Osteocyte (in vitro differentiated cells): ENCODE measurements at places on chromosomes 7 and 10.

- peaks cover 38% of the 10 kb centered on the region for H3K36me3 ChIP-seq
- H3K27me3 ChIP-seq: no peaks in the 10 kb centered on the region
- H3K4me1 ChIP-seq: peaks cover 49% of the 10 kb centered on the region
- no peak for DNase-seq
- peak overlapping the region; percentile 54 for H3K27ac ChIP-seq
Observed at GRCh38 chr10:3099291-3100092, 32.1 kb downstream of the PFKP start.

DNA sequence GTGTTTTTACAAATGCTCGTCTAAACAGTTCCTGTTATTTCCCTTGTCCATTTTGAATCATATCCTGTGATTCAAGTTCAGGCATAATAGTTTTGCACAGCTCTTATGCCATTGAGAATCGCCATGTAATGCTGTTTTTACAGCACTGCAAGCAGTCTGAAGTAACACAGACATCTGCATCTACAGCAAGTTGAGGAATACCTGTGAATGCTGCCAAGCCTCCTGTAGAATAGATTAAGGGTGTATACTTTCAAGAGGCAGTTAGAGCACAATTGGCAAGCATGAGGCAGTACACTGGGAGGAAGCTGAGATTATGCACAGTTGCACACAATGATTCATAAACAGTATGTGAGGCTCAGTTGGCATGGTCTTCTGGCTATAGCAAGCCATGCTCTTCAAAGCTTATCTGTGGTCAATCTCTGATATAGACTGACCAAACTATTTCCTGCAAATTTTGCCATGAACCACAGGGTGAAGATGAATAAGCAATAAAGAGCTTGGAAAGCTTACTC is 121.9 kb upstream of the AKR1E2 start:
- no peaks in the 10 kb centered on the region for H3K27me3 ChIP-seq
- no peak for DNase-seq
- H3K27ac ChIP-seq: no peak overlapping the region

- peak within 1 kb of the TSS; percentile 93 for H3K27ac ChIP-seq
- H3K27me3 ChIP-seq: no peaks in the 10 kb centered on the region
- peak; percentile 98 for DNase-seq
- H3K36me3 ChIP-seq: peaks cover 41% of the 10 kb centered on the region
- H3K4me3 ChIP-seq: peak within 1 kb of the TSS; percentile 94
- H3K4me1 ChIP-seq: peaks cover 52% of the 10 kb centered on the region
Observed at GRCh38 chr10:73246646-73247508, at the start of gene DNAJC9. TSS of gene DNAJC9 (minus strand) at chr10:73247255. CDS start at chr10:73247189, 66 bp downstream.

GRCh38 chr7:104964626-104965236 is 49.3 kb upstream of the KMT2E start:
- H3K27ac ChIP-seq: peak overlapping the region; percentile 25
- DNase-seq: no peak
- H3K4me1 ChIP-seq: peaks cover 19% of the 10 kb centered on the region
- no peak overlapping the region for H3K4me3 ChIP-seq
- no peaks in the 10 kb centered on the region for H3K27me3 ChIP-seq

DNA sequence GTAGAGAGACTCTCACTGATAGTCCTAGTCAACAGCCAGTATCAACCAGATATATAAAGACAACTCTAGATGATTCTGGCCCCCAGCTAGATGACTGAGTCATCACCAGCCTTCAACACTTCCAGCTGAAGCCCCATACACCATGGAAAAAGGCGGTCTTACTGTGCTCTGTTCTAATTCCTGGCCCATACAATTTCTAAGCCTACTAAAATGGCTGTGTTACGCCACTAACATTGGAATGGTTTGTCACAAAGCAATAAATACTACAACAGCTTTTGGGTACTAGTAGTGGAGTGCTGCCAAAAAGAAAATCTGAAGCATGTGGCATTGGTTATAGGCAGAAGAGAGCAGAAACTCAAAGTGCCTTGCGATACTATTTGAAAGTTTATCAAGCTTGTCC is 13.0 kb upstream of the TES start:
- H3K27me3 ChIP-seq: no peaks in the 10 kb centered on the region
- no peaks in the 10 kb centered on the region for H3K36me3 ChIP-seq
- no peak for DNase-seq
- peaks cover 67% of the 10 kb centered on the region for H3K4me1 ChIP-seq
- H3K4me3 ChIP-seq: no peak overlapping the region

- peaks cover 29% of the 10 kb centered on the region for H3K27me3 ChIP-seq
- no peak for DNase-seq
- H3K4me1 ChIP-seq: no peaks in the 10 kb centered on the region
- no peak overlapping the region for H3K4me3 ChIP-seq
Observed at GRCh38 chr7:93476491-93477344, 97.8 kb downstream of the CALCR start.

DNA sequence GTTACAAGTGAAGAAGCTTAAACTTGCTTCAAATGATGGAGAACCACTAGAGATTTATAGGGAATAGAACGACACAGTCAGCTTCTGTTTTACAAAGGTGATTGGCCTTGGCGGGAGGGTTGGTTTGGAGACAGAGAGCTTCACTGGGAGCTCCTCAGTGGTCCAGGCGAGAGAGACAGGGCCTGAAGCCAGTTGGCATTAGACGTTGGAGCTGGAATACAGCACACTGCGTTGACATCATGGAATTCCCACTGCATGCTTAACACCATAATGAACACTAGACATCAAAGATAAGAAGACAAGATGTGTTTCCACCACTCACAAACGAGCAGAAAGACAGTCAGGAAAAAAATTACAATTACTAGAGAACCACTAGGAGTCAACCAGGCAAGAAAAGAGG is 67.8 kb downstream of the TBXAS1 start:
- no peak for DNase-seq
- H3K36me3 ChIP-seq: no peaks in the 10 kb centered on the region
- H3K27ac ChIP-seq: no peak overlapping the region
- peaks cover 6% of the 10 kb centered on the region for H3K27me3 ChIP-seq
- no peak overlapping the region for H3K4me3 ChIP-seq

- H3K4me1 ChIP-seq: peaks cover 10% of the 10 kb centered on the region
- no peak for DNase-seq
- H3K36me3 ChIP-seq: no peaks in the 10 kb centered on the region
- no peak overlapping the region for H3K4me3 ChIP-seq
Observed at GRCh38 chr7:50812841-50813475, 30.3 kb upstream of the GRB10 start.

DNA sequence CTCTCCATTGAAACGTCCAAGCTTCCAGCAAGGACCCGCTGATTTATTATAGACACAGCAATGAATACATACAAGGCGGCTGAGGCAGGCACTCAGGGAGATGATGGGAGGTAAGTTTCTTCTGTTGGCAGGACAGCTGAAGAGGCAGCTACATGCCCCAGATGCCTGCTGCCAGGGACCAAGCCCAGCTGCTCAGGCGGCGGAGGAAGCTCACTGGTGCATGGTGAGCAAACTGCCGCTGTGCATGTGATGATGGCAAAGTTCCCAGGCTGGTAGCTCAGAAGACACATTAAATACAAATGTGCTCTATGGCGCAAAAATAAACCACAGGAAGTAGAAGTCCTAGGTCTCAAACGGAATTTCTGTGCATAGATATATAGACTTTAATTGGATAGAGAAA is 2.3 kb downstream of the DNTT start:
- no peaks in the 10 kb centered on the region for H3K36me3 ChIP-seq
- H3K4me1 ChIP-seq: peaks cover 5% of the 10 kb centered on the region
- H3K27ac ChIP-seq: no peak overlapping the region
- H3K27me3 ChIP-seq: peaks cover 17% of the 10 kb centered on the region
- DNase-seq: no peak

DNA sequence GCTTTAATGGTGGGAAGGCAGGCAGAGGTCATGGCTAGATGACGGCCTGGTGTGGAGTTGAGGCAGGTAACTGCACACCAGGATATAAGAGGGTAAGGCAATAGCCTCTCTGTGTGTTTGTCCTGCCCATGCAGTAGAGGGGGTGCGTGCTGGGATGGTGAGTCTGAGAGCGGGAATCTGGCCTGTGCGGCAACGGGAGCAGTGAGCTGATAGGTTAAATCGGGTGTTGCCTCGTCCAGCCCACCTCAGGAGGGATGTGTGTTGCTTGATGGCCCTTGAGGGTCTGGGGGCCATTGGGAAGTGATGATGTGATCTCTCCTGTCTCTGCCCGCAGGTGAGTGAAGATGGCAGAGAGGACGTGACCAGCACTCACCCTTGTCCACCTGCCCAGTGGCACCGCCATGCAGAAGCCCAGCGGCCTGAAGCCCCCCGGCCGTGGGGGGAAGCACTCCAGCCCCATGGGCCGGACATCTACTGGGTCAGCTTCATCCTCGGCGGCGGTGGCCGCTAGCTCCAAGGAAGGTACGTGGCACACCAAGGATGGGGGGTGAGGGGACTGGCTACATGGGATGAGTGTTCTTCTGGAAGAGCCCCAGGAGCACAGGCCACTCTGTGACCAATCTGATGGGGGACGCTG is 28.1 kb downstream of the CLIP2 start:
- peaks cover 4% of the 10 kb centered on the region for H3K4me1 ChIP-seq
- no peak overlapping the region for H3K27ac ChIP-seq
- H3K36me3 ChIP-seq: peaks cover 13% of the 10 kb centered on the region
- no peak overlapping the region for H3K4me3 ChIP-seq
- no peak for DNase-seq

- H3K27me3 ChIP-seq: peaks cover 34% of the 10 kb centered on the region
- no peak for DNase-seq
- no peak overlapping the region for H3K27ac ChIP-seq
- H3K4me3 ChIP-seq: no peak overlapping the region
- no peaks in the 10 kb centered on the region for H3K36me3 ChIP-seq
Observed at GRCh38 chr10:15898046-15898445, 37.7 kb upstream of the MINDY3 start.

- no peaks in the 10 kb centered on the region for H3K4me1 ChIP-seq
- H3K27ac ChIP-seq: no peak overlapping the region
- no peaks in the 10 kb centered on the region for H3K27me3 ChIP-seq
- no peak overlapping the region for H3K4me3 ChIP-seq
- H3K36me3 ChIP-seq: no peaks in the 10 kb centered on the region
Observed at GRCh38 chr10:121248266-121248665, 350.0 kb downstream of the FGFR2 start.

- H3K27me3 ChIP-seq: no peaks in the 10 kb centered on the region
- H3K36me3 ChIP-seq: peaks cover 1% of the 10 kb centered on the region
- H3K4me1 ChIP-seq: no peaks in the 10 kb centered on the region
Observed at GRCh38 chr10:69005704-69006485, 17.3 kb downstream of the KIFBP start.

DNA sequence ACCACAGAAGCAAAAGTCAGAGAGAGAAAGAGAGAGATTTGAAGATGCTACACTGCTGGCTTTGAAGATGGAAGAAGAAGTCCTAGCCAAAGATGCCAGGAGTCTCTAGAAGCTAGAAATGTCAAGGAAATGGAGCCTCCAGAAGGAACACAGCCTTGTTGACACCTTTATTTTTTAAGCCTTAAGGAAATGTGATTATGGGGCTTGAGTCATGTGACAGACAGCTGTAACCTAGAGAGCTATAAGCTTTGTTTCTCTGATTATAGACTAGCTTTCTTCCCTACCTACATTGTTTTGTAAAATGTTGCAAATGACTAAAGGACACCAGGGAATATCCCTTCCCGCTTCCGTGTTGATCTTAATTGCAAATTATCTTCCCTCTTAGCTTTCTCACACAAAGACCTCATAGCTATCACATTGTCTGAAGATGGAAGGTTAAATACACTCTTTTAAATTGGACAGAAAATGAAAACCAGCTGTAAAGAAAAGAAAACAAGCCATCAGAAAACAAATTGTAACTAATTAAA is 199.9 kb downstream of the ARHGAP12 start:
- H3K27me3 ChIP-seq: no peaks in the 10 kb centered on the region
- no peak overlapping the region for H3K4me3 ChIP-seq
- H3K36me3 ChIP-seq: no peaks in the 10 kb centered on the region

GRCh38 chr7:155163696-155164095 is 93.6 kb downstream of the HTR5A start:
- peak; percentile 69 for DNase-seq
- no peak overlapping the region for H3K27ac ChIP-seq
- H3K27me3 ChIP-seq: peaks cover 15% of the 10 kb centered on the region
- H3K4me3 ChIP-seq: no peak overlapping the region
- no peaks in the 10 kb centered on the region for H3K36me3 ChIP-seq

DNA sequence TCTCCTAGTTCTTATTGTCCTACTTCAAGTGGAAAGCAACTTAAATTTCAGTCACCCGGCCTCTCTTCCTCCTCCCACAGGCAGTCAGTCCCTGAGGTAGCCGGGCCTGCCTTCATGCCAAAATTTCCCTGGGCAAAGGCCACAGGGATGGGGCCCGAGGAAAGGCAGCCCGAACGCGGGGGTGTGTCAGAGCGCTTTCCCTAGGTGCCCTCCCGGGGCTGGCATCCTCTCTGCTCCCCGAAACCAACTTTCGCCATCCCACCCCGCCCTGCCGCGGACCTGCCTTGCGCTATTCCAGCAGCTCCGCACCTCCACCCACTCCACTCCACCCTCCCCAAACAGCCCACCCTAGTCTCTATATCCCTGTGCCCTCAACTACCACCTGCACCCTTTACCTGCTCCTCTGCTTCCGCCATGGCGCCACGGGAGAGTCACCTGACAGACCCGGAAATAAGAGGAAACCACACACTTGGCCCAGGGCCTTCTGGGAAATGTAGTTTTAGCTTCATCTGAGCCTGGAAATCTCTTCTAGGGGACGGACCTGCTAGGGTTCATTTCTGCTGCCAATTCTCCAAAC is at the start of gene VPS41:
Gene VPS41, minus strand, starts transcription at position 433 of the 577 bp plus-strand sequence. Its CDS starts 17 bp downstream, at position 416.
- DNase-seq: no peak
- peak within 1 kb of the TSS; percentile 83 for H3K27ac ChIP-seq

DNA sequence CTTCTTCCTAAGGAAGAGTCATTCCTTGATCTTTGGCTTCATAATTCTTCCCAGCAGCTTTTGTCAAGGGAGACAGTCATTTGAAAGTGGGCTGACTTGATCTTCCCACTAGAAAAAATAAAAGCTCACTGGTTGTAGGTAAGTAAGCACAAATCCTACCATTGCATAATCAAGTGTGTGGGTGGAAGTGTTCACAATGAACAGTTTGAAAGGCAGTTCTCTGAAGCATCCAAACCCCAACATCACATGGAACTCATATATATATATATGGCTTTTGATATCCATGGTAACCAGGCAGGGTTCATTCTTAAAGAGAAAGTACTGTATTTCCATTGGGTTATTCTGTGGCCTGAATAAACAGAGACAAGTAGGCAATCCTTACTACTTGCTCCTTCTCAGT is 51.6 kb downstream of the ARMH3 start:
- no peak overlapping the region for H3K27ac ChIP-seq
- no peak overlapping the region for H3K4me3 ChIP-seq
- no peaks in the 10 kb centered on the region for H3K27me3 ChIP-seq
- peaks cover 32% of the 10 kb centered on the region for H3K36me3 ChIP-seq
- H3K4me1 ChIP-seq: no peaks in the 10 kb centered on the region

- H3K27me3 ChIP-seq: peaks cover 60% of the 10 kb centered on the region
- H3K36me3 ChIP-seq: no peaks in the 10 kb centered on the region
- H3K4me3 ChIP-seq: no peak overlapping the region
- no peak for DNase-seq
Observed at GRCh38 chr7:54544527-54545240, 2.5 kb downstream of the VSTM2A start.
